ENCODE measurements at places on chromosomes 2 and 18.

DNA sequence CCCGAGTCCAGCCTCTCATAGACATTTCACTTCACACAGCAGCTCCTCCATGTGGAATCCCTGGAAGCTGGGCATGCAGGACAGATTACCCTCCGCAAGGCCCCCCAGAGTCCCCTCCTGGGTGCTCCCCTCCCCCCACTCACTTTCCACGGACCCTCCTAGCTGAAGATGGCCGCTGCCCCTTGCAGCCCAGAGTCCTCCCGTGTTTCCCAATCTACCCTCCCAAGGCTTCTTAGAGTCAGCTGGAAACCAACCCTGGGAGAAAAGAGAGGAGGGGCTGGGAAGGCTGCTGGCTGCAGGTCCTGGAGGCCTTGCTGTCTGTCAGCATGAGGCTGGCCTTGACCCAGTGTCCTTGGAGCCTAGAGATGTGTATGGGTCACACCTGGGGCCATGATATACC, 49.0 kb upstream of the HAAO start:
- DNase-seq, result no peak

DNA sequence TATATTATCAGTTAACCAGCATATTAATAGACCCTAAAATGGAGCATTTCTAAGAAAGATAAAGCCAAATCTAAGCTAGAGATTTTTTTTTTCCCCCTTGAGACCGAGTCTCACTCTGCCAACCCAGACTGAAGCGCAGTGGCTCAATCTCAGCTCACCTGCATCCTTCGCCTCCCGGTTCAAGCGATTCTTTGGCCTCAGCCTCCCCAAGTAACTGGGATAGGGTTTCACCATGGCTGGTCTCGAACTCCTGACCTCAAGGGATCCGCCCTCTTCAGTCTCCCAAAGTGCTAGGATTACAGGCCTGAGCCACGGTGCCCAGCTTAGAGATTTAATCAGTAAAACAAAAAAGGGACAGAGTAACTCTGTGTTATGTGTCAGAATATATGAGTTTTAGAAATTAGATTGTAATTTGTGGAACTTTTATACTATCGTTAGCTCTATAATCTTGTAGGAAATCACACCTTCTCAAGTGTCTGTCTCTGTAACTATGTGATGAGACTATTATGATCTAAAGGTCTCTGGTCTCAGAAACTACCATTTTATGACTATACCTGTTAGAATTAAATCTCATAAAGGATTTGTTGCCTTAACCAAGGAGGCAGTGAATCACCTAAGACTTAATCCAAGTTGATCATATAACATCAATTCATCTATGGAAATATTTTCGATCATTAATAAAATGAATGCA, 34.0 kb downstream of the YWHAQ start:
- DNase-seq, result no peak

DNA sequence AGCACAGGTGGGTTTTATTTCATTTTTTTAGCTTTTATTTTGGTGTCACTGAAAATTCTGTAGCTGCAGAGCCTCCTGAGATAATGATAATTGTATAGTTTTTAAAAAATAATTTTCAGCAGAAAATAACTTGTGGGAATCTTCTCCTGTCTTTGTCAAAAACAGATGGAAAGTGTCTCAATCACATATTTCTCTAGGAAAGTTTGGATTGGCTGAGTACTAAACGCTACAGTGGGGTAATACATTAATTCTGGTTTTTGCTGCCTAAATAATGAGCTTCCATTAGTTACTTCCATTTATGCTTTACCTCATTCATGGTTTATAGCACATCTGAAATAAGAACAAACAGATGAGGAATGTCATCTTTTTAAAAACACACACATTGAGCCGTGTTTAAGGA, 2.2 kb downstream of the TWIST2 start:
- DNase-seq, result no peak

GRCh38 chr2:207103132-207103531, 62.6 kb downstream of the KLF7 start:
- no peak for DNase-seq

- DNase-seq, result no peak
Observed at GRCh38 chr2:140667203-140667602, 1463.6 kb downstream of the LRP1B start.

- DNase-seq, result no peak
Observed at GRCh38 chr2:174177316-174177890, 70.9 kb downstream of the OLA1 start.

GRCh38 chr2:163800951-163801381, 65.2 kb upstream of the FIGN start:
- DNase-seq, result no peak

GRCh38 chr2:55500025-55500424, 19.5 kb upstream of the CFAP36 start:
- no peak for DNase-seq

DNA sequence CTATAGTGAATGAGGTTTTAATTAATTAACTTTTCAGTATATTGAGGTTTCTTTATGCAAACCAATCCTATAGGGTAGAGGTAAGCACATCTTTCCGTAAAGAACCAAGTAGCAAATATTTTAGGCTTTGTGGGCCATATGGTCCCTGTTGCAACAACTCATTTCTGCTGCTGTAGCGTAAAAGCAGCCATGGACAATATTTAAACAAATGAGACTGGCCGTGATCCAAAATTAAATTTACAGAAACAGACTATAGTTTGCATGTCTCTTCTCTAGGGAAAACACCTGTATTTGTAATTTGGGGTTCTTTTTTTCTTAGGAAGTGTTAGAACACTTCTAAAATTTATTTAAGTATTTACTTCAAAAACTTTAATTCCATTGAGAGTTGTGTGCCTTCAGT, 104.3 kb downstream of the KYNU start:
- no peak for DNase-seq

DNA sequence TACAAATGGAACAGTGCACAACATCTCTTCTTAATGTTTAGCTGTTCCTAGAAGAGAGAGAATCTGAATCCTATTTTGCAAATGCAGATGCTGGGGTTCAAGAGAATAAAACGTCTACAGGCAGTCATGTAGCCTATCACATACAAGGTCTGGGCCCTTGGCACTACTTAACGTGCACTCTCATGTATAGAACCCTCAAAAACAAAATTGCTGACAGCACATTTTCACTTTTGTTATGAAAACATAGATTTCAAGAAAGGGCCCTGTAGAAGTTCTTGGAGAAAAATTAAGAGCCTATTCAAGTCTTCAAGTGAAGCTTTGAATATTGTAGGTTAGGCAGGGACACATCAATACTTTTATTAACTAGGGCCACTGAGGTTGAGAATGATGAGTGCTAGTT, 504.3 kb upstream of the FAM98A start:
- no peak for DNase-seq

DNA sequence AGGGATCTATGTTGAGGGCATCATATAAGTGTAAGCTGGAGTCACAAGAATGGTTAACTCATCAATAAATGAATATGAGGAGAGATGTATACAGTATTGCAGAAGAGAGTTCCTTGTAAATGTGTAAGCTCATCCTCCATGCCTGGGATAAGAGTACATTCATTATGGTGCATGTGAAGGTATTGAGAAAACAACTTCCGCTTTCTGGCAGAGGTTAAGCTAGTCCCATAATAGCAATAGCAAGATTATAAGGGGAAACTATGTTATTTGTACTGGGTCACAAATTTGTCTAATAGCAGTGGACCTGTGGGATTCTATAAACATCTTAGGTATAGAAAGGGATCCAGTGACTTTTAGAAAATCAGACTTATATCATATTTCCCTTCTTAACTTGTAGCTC, 44.1 kb downstream of the SCN2A start:
- DNase-seq, result no peak

GRCh38 chr2:149100739-149101699, 62.5 kb downstream of the LYPD6B start:
- no peak for DNase-seq

- DNase-seq, result no peak
Observed at GRCh38 chr2:16035747-16036745, 95.7 kb downstream of the MYCN start.

DNA sequence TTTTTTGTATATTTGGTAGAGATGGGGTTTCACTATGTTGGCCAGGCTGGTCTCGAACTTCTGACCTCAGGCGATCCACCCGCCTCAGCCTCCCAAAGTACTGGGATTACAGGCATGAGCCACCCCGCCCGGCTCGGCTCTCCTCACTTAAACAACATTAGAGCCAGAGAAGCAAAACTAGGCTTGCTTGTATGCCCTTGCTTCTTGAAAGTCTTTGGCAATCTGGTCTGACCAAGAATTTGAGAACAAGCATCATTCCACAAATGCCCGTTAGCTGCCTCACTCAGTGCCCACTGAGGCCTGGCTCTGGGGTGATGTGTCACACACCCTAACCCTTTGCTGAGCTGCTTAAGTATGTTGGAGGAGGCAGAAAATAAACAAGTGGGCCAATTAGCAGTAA, 33.5 kb downstream of the SOWAHC start:
- DNase-seq, result no peak

DNA sequence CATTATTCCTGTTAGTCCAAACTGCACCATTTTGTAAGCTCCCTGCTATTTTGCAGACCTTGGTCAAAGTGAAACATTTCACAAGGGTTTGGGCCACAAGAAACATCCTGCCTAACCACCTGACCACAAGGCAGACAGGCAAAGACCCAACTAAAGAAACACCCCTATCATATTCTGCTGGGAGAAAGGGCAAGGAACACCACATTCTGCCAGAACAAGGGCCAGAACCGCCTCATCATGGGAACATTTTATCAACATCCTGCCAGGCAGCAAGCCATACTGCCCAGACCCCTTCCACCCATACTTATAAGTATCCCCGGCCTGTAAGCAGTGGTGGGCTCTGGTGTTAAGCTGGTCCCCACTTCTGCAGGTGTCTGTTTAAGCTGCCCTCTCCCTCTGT, 12.0 kb upstream of the RAB31 start:
- DNase-seq, result no peak

- DNase-seq, result no peak
Observed at GRCh38 chr18:54787616-54788015, 40.7 kb upstream of the RAB27B start.

- DNase-seq, result no peak
Observed at GRCh38 chr2:144459937-144460336, 60.0 kb downstream of the ZEB2 start.

- DNase-seq, result no peak
Observed at GRCh38 chr2:182186132-182186735, 200.6 kb downstream of the PPP1R1C start.

GRCh38 chr2:86518481-86518880, 44.8 kb downstream of the CHMP3 start:
- peak; percentile 10 for DNase-seq

DNA sequence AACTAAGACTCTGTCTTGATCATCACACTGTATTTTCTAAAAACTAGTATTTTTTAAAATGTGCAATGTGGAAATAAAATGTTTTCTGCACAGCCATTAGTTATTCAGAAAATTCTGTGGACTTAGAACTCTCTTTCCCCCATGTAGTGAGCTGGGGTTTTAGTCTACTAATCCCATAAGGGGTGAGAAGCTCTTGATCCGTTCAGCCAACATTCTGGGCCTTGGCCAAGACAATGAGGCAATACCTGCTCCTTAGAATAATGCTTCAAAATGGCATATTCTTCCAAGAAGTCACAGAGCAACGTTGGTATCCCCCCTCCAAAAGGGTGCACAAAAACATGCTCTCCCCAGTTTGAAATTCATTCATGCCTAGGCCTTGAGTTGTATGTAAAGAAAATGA, 4.0 kb downstream of the REEP1 start:
- no peak for DNase-seq

- no peak for DNase-seq
Observed at GRCh38 chr2:66578054-66578686, 143.2 kb downstream of the MEIS1 start.

- no peak for DNase-seq
Observed at GRCh38 chr2:158578703-158579330, 122.1 kb downstream of the PKP4 start.

- no peak for DNase-seq
Observed at GRCh38 chr2:96821113-96821675, 5.1 kb downstream of the CNNM3 start.

- DNase-seq, result no peak
Observed at GRCh38 chr2:60394463-60394862, 159.0 kb downstream of the BCL11A start.

- DNase-seq, result no peak
Observed at GRCh38 chr2:161273038-161273760, 35.0 kb upstream of the PSMD14 start.

DNA sequence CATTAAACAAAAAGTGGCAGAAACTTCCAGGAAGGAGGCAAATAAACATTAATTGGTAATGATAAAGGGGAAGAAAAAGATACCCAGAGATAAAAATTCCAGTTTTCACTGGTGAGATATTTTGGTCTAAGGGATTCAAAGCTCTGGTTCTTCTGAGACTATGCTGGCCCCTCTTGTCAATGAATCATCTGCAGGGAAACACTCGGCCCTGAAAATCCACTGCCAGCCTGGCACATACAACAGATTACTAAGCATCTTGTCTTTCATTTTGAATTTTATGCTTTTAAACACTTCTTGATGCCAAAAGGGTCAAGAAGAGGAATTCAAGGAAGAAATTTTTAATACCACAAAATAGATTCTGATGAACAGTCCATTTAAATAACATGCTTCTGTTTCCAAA, 1603.8 kb upstream of the ZEB2 start:
- DNase-seq, result no peak

DNA sequence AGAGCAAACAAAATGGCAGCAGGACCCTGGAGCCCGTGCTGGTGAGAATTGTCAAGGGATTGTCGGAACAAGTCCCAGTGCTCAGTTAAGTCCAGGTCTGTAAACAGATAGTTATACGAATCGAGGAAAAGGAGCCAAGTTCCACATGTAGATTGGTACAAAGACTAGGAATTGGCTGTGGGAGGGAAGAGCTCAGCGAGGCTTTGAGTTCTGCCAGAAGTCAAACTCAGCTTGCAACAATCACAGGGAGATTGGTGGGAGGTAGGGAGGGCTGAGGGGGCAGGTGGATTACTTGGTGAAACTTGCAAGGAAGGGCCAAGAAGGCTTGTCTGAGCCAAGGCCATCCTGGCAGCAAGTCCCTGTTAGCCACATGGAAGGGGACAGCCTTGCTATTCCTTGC, 217.8 kb upstream of the ARL4C start:
- no peak for DNase-seq

DNA sequence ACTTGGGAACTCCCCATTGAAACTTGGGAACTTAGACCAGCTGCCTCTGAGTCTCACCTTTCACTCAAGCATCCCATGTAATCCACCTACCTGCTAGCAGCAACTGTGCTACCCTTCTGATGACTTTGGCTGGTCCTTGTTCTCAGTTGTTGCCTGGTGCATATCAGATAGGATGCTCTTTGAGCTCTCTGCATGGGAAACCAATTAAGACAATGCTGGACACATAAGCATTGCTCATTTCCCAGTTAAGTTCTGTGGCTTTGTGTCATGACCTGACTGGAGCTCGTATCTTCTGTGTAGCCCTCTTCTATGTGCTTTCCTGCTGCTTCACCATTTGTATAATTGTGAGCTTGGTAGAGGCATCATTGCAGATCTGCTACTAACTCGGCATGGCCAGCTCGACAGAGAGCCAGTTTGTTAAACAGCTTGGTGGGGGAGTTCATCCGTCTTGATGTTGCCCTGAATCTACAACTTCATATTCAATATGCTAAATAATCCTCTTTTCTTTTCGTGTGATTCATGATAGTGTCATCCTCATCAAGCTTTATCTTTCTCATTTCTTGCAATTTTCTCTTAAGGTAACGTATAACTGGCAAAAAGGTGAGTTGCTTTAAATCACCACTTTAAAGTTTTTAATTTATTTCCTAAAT, 447.5 kb upstream of the SLC14A2 start:
- DNase-seq, result no peak

- DNase-seq, result no peak
Observed at GRCh38 chr2:64799592-64800252, 146.0 kb upstream of the SERTAD2 start.

- DNase-seq, result no peak
Observed at GRCh38 chr18:36250827-36251226, 46.7 kb upstream of the FHOD3 start.
